ENCODE measurements at places on chromosomes 6 and 20. TPM values are rescaled to one million over a fixed set of nuclear protein-coding genes. Genes with fewer than 3 reads are reported as not detected.

The DEFB124 gene
- not detected for total RNA-seq

GRCh38 chr20:41268402-41268801 lies 49.1 kb downstream of the ZHX3 start:
- no peaks in the 10 kb centered on the region for H3K4me1 ChIP-seq
- no peaks in the 10 kb centered on the region for H3K36me3 ChIP-seq
- no peak overlapping the region for H3K4me3 ChIP-seq
- DNase-seq, result no peak
- H3K27me3 ChIP-seq, result no peaks in the 10 kb centered on the region

The MED23 gene
- 34.3 TPM for total RNA-seq

The CRIP3 gene
- total RNA-seq, result not detected

DNA sequence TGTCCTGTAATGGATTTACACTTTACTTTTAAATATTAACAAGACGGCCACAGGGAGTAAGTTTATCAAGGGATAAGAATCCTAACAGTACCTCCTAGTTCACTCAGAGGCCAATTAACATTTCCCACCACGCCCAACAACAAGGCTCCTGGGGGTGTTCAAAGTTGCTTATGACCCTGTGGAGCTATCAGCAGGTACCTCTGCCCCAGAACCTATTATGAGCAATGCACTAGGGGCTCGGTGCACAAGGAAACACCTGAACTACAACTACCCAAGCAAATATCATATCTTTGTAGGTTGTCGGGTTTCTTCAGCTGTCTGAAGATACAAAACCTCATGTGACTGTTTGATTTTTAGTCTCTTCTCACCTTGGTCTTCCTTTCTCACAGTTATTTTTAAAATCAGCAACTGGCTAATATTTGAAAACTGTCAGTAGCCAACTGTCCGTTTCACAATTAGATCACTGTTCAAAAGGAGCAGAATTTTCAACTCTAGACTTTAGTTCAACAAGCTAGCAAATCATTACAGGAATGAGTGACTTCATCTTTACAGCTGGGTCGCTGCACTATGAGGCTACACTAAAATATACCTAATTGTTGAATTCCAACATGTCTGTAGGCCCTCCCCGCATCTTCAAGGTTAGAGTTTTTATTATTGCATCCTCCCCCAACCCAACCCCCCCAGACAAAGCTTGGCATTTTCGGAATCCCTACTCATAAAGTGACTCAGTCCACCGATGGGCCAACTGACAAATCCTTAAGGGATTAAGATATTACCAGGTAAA lies 38.1 kb downstream of the B4GALT5 start:
- H3K4me3 ChIP-seq, result no peak overlapping the region
- H3K27me3 ChIP-seq, result no peaks in the 10 kb centered on the region

GRCh38 chr20:667351-668034 lies 8.1 kb downstream of the SCRT2 start:
- H3K27me3 ChIP-seq, result peaks cover 64% of the 10 kb centered on the region
- peak; percentile 66 for DNase-seq
- H3K27ac ChIP-seq, result no peak overlapping the region
- H3K4me1 ChIP-seq, result peaks cover 8% of the 10 kb centered on the region

All from activated CD4-positive, alpha-beta T cell treated with anti-CD3 and anti-CD28 coated beads, Interleukin-2, amount 10 ng/mL, durations not matched to agents 7 days and 5 days (primary cell).